ENCODE measurements at places on chromosomes 5 and 9.

GRCh38 chr9:19527663-19528062 is 118.9 kb downstream of the ACER2 start:
- no peak for DNase-seq

DNA sequence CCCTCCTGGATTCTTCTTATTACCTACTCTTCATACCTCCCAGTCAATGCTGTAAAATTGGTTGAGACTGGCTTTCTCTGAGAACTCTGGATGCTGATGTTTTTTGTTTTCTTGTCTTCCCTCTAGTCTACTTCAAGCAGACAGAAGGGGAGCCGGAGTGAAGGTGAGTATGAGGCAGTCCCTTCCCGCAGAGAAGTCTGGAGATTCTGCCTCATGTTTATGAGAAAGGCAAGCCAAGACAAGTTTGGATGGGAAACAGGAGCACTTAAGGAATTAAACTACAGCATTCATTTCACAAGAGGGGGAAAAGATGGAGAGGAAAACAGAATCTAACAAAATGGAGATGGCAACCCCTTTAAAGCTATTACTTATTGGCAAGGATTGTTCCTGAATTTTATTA is 246.1 kb downstream of the TRIM32 start:
- DNase-seq, result no peak

- DNase-seq, result no peak
These were observed 10.0 kb upstream of the ZNF131 start for GRCh38 chr5:43110606-43111170.

DNA sequence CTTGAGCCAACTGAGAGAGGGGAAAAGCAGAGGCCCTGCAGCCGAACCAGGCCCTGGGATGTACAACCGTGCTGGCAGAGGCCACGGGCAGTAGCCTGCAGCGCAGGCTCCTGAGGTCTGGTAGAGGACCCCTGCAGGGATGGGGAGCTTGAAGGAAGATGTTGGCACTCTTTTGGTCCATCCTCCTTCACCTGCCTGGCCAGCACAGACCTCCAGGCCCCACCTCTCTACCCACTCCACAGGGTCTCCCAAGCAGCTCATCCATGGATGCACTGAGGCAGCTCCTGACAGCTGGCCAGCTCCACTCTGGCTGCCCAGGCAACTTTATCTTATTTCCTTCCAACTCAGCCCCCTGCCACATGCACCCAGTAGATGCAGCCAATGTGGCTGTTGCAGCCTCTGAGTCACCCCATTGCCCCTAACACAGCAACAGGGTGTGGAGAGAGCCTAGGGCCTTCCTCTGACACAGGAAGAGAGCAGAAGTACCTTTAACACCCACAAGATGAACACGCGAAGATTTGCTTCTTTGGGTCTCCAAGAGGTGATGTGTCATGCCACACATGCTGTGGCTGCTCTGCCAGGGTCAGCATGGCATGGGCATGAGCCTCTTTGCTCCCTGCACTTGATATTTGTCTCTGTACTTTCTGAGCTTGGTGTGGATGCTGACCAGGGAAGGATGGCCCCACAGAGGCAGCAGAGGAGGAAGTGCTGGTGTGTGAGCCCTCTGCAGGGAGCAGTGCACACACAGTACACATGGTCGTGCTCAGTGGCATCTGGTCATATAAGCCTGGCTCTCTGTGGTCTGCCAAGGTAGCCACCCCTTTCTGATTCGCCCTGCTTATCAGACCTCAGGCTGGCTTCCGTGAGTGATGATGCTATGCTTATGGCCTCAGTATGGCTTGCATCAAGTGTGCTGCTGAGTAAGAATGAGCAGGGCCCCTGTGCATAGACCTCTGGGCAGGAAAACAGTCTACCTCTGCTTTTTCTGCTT is 117.2 kb downstream of the NRG2 start:
- DNase-seq, result no peak

- DNase-seq, result no peak
These were observed 20.8 kb downstream of the PHF2 start for GRCh38 chr9:93597142-93597706.

- DNase-seq, result no peak
These were observed 171.8 kb downstream of the AGTPBP1 start for GRCh38 chr9:85569988-85570387.

DNA sequence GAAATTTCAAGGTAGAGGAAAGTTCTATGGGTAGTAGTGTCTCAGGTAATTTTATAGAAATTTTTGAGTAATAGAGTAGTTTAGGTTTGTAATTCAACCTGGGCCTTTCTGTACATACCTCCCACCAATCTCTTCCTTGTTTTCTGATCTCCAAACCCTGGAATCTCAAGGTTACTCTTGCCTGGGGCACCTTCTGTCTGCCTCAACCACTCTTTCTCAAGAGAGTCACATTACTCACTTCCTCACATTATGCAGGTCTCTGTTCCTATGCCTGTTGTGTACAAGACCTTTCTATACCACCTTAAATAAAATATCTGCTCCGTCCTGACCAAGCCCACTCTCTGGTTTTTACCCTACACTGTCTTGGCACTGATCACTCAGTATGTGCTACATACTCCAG is 412.6 kb upstream of the CTNND2 start:
- DNase-seq, result no peak

DNA sequence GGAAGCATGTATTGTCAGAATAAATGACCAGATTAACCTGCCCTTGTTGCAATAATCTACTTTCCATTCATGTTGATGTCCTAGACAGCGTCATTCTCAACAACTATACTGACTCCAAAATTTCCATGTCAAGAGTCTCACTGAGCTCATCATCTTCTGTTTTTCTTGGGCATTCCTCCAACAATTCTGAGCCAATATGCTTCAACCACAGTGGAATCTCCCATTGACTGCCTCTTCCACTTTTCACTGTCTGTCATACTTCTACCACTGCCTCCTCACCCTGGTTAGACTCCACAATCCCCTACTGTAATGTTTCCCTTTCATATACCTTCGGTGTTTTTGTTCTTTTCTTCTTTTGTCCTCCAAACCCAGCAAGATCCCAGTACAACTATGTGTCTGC is 162.8 kb downstream of the TLE1 start:
- peak; percentile 76 for DNase-seq

DNA sequence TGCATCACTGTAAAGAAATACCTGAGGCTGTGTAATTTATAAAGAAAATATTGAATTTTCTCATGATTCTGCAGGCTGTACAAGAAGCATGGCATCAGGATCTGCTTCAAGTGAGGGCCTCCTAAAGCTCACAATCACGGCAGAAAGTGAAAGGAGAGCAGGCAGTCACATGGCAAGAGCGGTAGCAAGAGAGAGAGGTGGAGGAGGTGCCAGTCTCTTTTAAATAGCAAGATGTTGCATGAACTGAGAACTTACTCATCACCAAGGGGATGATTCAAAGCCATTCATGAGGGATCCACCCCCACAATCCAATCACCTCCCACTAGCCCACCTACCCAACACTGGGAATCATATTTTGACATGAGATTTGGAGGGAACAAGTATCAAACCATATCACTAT is 184.5 kb upstream of the PAPPA start:
- DNase-seq, result peak; percentile 28

- DNase-seq, result no peak
These were observed 11.3 kb upstream of the ANKH start for GRCh38 chr5:14882658-14883580.
